ENCODE measurements at places on chromosomes 4 and X. TPM values are rescaled to one million over a fixed set of nuclear protein-coding genes. Genes with fewer than 3 reads are reported as not detected.

TIGD4 gene
- total RNA-seq = 0.85 TPM

USP26 gene
- total RNA-seq = 13.5 TPM

TCEAL6 gene
- total RNA-seq = not detected

GPM6B gene
- 145 TPM for total RNA-seq

GASK1B gene
- total RNA-seq = 42.5 TPM

EPGN gene
- not detected for total RNA-seq
